Ureter (tissue), 1 donor: ENCODE measurements at places on chromosomes 16 and 17. TPM values are rescaled to one million over a fixed set of nuclear protein-coding genes. Genes with fewer than 3 reads are reported as not detected.

Gene CCDC40
- 12.4 TPM for total RNA-seq

Gene KRTAP9-3
- not detected for total RNA-seq

Gene BEAN1
- total RNA-seq, result 1.6 TPM

Gene DHRS7C
- not detected for total RNA-seq
